Activated CD4-positive, alpha-beta T cell treated with anti-CD3 and anti-CD28 coated beads, Interleukin-2, amount 50 U/mL, for 16 hours (primary cell): ENCODE measurements at places on chromosomes 6 and 20.

- no peak for DNase-seq
Observed at GRCh38 chr6:117531809-117532725, 49.6 kb downstream of the DCBLD1 start.

GRCh38 chr20:38119446-38119845 is 45.6 kb downstream of the TGM2 start:
- DNase-seq: no peak

- no peak for DNase-seq
Observed at GRCh38 chr6:20533746-20534294, 437 bp upstream of the CDKAL1 start.

DNA sequence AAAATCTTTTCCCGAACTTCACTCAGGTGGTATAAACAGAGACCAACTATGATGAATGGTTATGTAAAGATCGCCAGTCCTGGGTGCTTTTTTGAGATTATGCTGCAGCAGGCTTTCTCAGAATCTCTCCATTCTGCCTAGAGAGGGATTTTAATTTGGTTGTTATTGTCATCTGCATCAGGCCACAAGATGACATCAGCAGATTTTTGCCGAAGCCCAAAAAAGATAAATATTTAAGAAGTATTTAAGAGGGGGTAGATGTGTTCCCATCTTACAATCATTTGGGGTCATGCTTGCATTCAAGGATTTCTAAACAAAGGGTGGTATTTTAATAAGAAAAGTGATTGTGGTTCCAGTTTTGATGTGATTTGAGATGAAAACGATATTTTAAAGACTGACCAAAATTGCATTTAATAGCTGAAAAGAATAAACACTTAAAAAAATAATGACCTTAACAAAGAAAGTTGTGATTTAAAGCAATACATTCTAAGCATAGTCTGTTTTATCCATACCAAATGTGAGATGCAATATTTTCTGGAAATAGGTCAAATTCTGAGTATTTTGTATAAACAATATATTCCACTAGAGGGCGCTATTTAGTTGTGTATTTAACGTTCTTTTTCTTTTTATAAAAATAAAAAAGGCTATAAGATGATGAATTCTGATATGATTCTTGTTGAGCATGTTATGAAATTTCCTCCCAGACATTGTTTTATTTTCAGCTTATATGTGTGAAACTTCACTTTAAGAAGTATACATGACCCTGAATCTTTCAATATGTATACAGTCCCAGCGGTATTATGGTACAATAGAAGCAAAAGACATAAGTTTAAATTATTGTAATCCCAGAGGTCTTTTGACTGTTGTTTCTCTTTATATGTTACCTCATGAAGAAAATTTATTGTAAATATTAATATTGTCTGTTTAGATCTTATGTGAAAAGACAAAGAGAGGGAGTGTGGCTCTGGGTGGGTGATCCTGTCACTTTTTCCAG is 51.0 kb upstream of the ZFP64 start:
- DNase-seq: peak; percentile 33

- DNase-seq: no peak
Observed at GRCh38 chr20:37954626-37955025, 51.7 kb downstream of the VSTM2L start.

- peak; percentile 73 for DNase-seq
Observed at GRCh38 chr6:105795913-105796517, 290.1 kb upstream of the PRDM1 start.

- no peak for DNase-seq
Observed at GRCh38 chr20:51132279-51132678, 109.4 kb upstream of the KCNG1 start.

DNA sequence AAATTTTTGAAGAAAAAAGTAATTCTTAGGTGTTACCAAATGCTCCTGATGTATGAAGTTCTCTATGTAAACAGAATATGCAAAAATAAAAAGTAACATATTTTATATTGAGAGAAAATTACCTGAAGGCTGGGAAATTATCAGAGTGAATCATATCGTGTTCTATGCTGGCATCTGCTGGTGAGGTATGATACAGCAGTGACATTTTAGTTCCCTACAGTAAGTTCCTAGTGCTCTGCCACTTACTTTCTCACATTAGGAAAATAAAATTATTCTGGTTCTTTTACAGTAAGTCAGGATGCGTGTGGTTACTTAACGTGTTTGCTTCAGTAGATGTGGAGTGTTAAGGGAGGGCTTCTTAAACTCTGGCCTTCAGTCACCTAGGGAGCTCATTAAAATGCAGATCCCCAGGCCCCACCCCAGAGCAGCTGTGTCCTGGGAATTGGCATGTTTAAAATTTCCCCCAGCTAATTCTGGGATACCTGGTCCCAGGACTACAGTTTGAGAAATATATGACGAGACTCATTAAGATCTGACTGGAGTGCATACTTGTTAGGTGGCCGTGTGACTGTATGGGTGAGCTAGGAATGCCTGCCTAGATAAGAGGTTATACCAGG is 3.2 kb downstream of the ACTR5 start:
- DNase-seq: no peak
